ENCODE measurements at places on chromosomes 6 and 20.

- no peak for DNase-seq
Observed at GRCh38 chr20:58482416-58482815, 32.8 kb downstream of the APCDD1L start.

DNA sequence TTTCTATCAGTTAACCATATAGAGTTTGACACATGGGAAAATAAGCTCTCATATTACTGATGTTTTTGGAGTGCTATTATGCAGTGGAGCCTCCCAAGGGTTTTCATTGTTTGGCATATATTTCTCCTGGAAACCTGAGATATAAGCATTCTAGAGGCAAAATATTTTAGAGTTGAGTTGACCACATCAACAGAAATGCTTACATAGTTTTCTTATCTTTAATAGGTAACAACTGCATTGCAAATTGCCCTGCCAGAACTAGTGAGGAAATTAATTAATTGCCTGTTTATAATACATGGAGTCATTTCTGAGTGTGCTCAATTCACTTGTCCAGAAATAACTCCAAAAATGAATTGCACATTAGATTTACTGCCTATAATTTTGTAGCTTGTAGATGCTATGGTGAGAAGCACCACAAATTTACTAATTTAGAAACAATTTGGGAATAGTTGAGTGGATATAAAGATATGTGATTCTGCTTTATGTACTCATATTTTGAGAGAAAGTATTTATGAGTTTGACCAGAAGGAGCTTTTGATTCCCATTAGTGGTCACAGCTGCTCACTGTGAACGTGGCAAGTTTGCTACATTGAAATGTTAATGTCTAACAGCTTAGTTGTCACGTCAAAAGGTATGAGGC, 288.7 kb downstream of the CD109 start:
- no peak for DNase-seq

- no peak for DNase-seq
Observed at GRCh38 chr6:6412700-6413099, 92.2 kb upstream of the F13A1 start.

DNA sequence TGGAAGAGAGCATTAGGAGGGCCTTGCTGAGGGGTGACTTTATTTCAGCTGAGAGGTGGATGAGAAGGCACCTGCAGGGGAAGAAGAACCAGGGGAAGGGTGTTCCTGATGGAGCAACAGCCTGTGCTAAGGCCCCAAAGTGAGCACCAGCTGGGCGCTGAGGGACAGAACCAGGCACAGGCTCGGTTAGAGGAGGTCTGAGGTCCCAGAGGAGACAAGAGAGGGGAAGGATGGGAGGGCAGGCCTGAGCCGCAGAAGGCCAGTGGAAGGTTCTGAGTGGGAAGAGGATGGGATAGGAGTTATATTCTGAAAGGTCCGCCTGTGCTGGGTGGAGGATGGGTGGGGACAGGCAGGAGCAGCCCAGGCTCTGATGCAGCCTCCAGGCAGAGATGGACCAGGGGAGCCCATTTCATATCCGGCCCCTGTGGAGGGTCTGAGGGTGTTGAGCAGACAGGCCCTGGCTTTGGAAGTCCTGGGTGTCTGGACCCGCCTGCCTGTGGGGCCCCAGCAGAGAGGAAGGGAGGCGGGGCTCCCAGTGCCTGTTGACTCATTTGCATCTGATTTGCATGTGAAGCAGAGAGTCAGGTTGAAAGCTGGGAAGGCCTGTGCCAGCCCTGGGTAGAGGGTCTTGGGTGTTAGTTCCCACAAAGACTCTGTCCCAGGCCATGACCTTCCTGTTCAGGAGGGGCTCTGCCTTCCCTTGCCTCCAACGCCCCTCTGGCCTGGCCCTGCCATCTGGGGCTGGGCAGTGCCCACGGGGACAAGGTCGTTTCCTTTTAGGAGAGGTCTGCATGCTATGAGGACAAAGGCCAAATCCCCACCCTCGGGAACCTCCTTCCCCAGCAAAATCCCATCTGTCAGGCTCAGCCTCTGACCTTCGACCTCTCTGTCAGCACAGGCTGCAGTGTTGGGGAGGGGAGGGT, 10.6 kb upstream of the FAM110A start:
- DNase-seq = no peak

- no peak for DNase-seq
Observed at GRCh38 chr6:170224694-170225660, 65.9 kb downstream of the DLL1 start.

DNA sequence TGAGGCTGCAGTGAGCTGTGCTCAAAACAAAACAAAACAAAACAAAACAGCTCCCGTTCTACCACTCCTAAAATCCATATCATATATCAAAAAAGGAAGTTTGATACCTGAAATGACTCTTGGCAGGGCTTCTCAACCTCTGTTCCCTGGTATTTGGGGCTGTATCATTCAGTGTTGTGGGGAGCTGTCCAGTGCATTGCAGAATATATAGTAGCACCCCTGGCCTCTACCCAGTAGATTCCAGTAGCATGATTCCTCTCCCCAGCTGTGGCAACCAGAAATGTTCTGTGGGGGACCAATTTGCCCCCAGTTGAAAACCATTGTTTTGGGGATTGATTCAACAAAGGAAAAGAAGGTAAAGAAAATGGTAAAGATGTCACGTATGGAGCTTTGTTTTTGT, 238.9 kb downstream of the PRL start:
- no peak for DNase-seq

- DNase-seq = no peak
Observed at GRCh38 chr6:68754681-68755213, 119.7 kb downstream of the ADGRB3 start.

GRCh38 chr6:170542031-170542719, 10.9 kb downstream of the PSMB1 start:
- no peak for DNase-seq

All from T-helper 22 cell (primary cell).